Activated T-helper 1 cell treated with anti-CD3 and anti-CD28 coated beads, Interleukin-12 subunit alpha, Interleukin-12 subunit beta, Interleukin-2, Interleukin-4 antibody, amounts not matched to agents 30 ng/mL and 10 ng/mL and 1 ng/mL, durations not matched to agents 14 hours and 24 hours and 36 hours (primary cell): ENCODE measurements at places on chromosomes 4 and X.

GRCh38 chrX:10176121-10177003 is 19.6 kb downstream of the CLCN4 start:
- peaks cover 8% of the 10 kb centered on the region for H3K27me3 ChIP-seq
- no peak for DNase-seq
- H3K4me3 ChIP-seq: no peak overlapping the region
- H3K36me3 ChIP-seq: no peaks in the 10 kb centered on the region

- no peak overlapping the region for H3K27ac ChIP-seq
- no peak overlapping the region for H3K4me3 ChIP-seq
- H3K27me3 ChIP-seq: no peaks in the 10 kb centered on the region
- DNase-seq: no peak
- no peaks in the 10 kb centered on the region for H3K36me3 ChIP-seq
Measured at GRCh38 chr4:28976369-28976768, 1743.8 kb upstream of the PCDH7 start.

- H3K4me3 ChIP-seq: no peak overlapping the region
- no peak overlapping the region for H3K27ac ChIP-seq
- H3K36me3 ChIP-seq: no peaks in the 10 kb centered on the region
- no peaks in the 10 kb centered on the region for H3K27me3 ChIP-seq
Measured at GRCh38 chr4:165743422-165743821, 129.6 kb upstream of the TLL1 start.

- H3K27me3 ChIP-seq: peaks cover 33% of the 10 kb centered on the region
- no peaks in the 10 kb centered on the region for H3K4me1 ChIP-seq
- H3K27ac ChIP-seq: no peak overlapping the region
- H3K4me3 ChIP-seq: no peak overlapping the region
- H3K36me3 ChIP-seq: no peaks in the 10 kb centered on the region
- DNase-seq: no peak
Measured at GRCh38 chr4:76272999-76273398, 21.5 kb downstream of the FAM47E start.

DNA sequence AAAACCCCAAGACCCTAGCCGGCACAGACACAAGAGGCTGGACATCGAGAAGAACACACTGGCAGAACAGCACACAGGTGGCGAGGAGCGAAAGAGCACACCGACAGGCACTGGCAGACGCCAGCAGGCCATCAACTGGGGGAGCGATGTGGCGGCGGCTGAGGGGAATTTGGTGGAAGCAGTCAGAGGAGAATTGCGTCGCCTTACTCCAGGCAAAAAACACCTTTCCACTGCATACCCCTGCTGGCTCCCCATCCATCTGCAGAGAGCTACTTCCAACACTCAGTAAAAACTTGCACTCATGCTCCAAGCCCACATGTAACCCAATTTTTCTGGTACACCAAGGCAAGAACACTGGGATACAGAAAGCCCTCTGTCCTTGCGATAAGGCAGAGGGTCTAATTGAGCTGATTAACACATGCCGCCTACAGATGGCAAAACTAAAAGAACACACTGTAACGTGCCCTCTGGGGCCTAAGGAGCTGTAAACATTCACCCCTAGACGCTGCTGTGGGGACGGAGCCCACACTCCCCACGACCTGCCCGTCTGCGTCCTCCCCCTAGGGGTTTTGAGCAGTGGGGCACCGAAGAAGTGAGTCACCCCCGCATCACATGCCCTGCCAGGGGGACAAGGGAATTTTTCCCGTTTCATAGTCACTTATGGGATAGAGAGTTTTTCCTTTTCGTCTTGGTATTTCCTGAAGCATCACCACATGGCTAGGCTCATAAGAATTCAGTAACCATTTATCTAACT is 262.3 kb downstream of the KCTD8 start:
- H3K4me3 ChIP-seq: no peak overlapping the region
- H3K4me1 ChIP-seq: no peaks in the 10 kb centered on the region
- no peaks in the 10 kb centered on the region for H3K27me3 ChIP-seq
- H3K27ac ChIP-seq: no peak overlapping the region

DNA sequence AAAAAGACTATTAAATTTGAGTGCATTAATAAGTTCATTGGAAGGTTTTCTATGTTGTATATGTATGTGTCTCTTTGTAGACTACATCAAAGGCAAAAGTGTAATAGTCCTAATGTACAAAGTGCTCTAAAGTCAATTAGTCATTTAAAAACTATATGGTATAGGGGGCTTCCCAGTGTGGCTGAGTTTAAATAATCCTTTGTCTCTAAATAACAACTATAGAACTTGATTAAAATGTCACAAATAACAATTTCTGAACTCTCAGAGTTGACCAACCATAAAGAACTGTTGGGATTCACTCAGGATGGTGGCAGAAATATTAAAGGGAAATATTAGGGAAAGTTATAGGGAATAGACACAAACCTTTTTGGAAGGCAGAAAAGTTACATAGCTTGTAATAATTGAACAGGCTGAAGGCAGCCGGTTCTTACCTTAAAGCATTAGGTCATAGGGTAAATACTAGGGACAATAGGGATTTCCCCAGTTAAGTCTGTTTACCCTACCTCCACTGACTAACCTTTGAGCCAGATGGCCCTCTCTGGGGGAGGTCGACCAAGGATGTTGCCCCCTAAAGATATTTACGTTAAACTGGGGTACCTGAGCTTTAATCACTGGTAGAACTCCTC is 1054.2 kb downstream of the ARAP2 start:
- H3K4me1 ChIP-seq: no peaks in the 10 kb centered on the region
- H3K27me3 ChIP-seq: no peaks in the 10 kb centered on the region
- no peak overlapping the region for H3K27ac ChIP-seq
- no peaks in the 10 kb centered on the region for H3K36me3 ChIP-seq

- DNase-seq: no peak
- no peaks in the 10 kb centered on the region for H3K36me3 ChIP-seq
- H3K4me1 ChIP-seq: no peaks in the 10 kb centered on the region
- no peak overlapping the region for H3K27ac ChIP-seq
Measured at GRCh38 chrX:17706676-17707075, 30.6 kb upstream of the SCML1 start.

- DNase-seq: no peak
- H3K4me3 ChIP-seq: no peak overlapping the region
- no peaks in the 10 kb centered on the region for H3K4me1 ChIP-seq
- H3K36me3 ChIP-seq: no peaks in the 10 kb centered on the region
- peaks cover 7% of the 10 kb centered on the region for H3K27me3 ChIP-seq
Measured at GRCh38 chrX:150324035-150324728, 38.9 kb upstream of the MAMLD1 start.

- no peak for DNase-seq
- no peaks in the 10 kb centered on the region for H3K36me3 ChIP-seq
- no peak overlapping the region for H3K4me3 ChIP-seq
- peaks cover 5% of the 10 kb centered on the region for H3K27me3 ChIP-seq
Measured at GRCh38 chr4:56790691-56791091, 30.8 kb downstream of the SPINK2 start.

GRCh38 chr4:90536408-90536807 is 409.2 kb downstream of the CCSER1 start:
- H3K27ac ChIP-seq: no peak overlapping the region
- no peak overlapping the region for H3K4me3 ChIP-seq
- H3K36me3 ChIP-seq: no peaks in the 10 kb centered on the region

GRCh38 chrX:99051639-99052038 is 1358.4 kb downstream of the PCDH19 start:
- no peaks in the 10 kb centered on the region for H3K27me3 ChIP-seq
- H3K4me3 ChIP-seq: no peak overlapping the region
- H3K27ac ChIP-seq: no peak overlapping the region
- no peak for DNase-seq
- no peaks in the 10 kb centered on the region for H3K4me1 ChIP-seq

DNA sequence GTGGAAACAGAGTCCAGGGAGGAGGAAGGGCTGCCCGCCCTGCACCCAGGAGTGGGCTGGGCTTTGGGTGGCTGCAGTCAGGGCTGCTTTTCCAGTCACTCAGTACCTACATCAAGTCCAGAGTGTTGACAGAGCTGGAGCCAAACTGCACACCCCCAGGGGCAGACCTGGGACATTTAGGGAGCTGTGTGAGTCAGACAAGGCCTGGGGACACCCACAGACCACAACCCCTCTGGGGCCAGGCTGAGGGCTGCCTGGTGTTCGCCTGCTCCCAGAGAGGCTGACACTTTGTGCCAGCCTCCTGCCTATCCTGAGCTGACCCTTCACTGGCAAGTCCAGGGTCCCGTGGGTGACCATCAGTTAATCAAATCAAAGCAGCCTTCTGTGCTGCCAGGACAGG is 240.0 kb downstream of the BCOR start:
- DNase-seq: peak; percentile 8
- H3K4me1 ChIP-seq: peaks cover 73% of the 10 kb centered on the region
- H3K36me3 ChIP-seq: peaks cover 3% of the 10 kb centered on the region
- no peaks in the 10 kb centered on the region for H3K27me3 ChIP-seq
- H3K27ac ChIP-seq: peak overlapping the region; percentile 81

DNA sequence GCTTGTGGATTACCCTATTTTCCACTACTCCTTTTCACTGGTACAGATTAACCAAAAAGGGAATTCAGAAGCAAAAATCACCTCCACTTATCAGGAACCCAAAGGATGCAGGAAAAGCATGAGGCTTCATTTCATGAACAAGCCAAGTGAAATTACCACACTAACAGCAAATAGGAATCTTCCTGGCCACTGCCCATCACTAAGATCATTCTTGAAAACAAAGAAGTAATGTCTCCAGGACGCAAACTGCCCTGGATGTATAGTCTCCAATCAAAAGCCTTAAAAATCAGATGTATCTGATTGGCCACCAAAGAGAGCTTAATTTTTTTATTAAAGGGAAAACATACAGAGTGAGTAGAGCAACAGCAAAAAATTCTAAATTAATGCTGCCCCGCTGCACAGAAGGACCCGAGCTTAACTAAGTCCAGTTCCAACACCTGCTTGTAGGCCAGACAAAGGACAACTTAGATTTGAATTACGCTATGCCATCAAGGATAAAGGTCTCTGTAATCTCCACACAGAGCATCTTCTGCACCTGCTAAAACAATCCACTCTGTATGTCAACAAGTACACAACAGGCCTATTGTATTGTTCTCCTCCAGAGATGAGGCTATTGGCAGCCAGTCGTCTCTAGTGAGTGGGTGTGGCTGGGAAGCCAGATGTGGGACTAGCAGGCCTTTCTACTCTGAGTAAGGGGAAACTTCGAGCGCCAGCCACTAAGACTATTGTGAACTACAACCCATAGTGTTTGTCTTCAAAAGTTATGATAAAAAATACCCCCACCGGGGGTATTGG is 12.4 kb downstream of the ZDHHC9 start:
- H3K4me1 ChIP-seq: peaks cover 2% of the 10 kb centered on the region
- H3K4me3 ChIP-seq: no peak overlapping the region
- no peak for DNase-seq
- H3K36me3 ChIP-seq: no peaks in the 10 kb centered on the region
- H3K27ac ChIP-seq: no peak overlapping the region
